Stimulated activated CD4-positive, alpha-beta T cell treated with anti-CD3 and anti-CD28 coated beads, Interleukin-15, amount 100 ng/mL, for 48 hours (primary cell): ENCODE measurements at places on chromosomes 5 and 9.

DNA sequence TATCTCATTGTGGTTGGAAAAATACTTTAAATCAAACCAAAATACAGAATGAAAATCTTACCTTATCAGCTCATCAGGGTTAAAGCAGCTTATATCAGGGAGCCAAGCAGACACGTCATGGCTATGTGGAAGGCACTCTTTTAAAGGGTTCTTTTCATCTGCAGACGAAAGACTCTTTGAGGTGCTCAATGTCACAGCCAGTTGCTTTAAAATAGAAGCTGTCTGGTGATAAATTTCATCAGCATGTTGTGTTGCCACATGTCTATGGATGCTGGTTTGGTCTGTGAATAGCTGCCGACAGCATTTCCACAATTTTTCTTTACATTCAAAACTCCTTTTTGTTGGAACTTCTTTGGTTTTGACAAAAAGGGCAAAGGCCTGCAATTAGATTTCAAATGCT lies 7.5 kb downstream of the TSTD2 start:
- no peak for DNase-seq

DNA sequence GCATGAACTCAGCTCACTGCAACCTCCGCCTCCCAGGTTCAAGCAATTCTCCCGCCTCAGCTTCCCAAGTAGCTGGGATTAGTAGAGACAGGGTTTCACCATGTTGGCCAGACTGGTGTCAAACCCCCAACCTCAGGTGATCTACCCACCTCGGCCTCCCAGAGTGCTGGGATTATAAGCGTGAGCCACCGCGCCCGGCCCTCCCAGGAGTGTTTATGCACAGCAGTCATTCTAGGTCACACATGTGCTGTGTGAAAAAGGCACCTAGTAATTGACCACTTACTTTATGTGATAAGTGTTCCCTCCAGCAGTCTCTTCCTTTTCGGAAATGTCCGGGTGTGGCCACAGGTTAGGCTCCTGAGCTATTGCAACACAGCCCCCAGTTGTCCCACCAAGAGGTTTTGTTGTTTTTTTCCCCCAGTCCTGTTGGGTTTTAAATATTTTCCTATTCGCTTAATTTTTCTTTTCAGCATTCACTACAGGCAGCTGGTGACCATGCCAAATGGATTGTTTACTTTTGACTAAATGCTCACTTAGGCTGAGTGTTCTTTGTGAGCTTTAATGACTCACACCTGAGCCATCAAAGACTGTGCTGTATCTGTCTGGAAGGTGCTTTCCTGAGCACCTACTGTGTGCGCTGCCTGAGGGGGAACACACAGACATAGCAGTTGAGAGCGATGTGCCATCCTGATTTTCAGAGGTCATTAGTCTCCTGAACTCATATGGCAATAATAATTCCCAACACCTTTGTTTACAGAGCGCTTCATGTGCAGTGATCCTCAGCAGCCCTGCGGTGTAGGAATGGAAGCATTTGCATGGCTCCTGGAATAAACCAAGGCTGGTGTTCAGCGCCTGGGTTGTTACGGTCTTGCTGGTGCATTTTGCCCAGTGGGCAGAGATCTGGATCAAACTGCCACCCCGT lies 94.3 kb downstream of the MVB12B start:
- DNase-seq: no peak

- no peak for DNase-seq
Observed at GRCh38 chr5:147287110-147287509, 52.3 kb downstream of the STK32A start.

GRCh38 chr9:77403239-77403638 lies 225.9 kb downstream of the VPS13A start:
- no peak for DNase-seq

DNA sequence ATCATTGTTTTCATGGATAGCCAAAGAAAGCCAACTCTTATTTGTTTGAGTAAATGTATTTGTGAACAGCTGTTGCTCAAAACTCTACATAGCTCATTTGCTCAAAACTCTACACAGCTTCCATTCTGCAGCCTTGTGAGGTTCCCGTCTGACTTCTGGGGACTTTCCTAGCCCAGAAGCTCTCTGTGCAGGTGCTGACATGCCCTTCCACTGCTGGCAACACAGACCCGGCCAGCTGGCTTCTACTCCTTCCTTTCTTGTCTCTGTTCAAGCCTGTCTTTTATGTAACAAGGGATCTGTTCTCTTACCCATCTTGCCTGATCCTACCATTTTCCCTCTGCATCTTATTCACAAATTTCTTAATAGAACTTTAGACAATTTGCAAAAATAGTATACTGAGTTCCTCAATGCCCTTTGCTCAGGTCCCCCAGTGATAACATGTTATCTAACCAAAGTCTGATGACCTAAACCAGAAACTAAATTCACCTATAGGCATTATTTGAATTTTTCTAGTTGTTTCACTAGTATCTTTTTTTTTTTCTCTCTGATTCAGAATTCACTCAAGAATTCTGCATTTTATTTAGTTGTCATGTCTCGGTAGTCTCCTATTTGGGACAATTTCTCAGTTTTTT lies 556.5 kb upstream of the SEMA6A start:
- DNase-seq: no peak
